Kidney capillary endothelial cell (primary cell): ENCODE measurements at places on chromosomes 1 and 21.

GRCh38 chr1:160647329-160647720, 481 bp upstream of the SLAMF1 start:
- no peak for DNase-seq

DNA sequence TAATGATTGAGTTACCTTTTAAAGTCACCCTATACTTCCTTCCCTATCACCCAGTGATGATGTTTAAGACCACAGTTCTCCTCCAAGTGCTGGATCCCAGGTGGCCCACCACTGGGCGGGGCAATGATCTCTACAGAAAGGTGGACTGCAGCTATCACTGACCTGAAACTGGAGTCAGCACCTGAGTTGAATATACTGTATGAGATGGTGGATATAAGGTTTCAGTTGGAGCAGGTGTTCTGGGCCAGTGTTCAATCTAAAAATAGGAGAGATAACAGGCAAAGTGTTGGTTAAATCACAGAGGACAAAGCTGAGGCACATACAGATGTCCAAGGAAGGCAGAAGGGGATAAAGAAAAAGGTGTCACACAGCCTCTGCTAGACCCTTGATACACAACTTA, 96.6 kb downstream of the SIPA1L2 start:
- DNase-seq, result no peak

DNA sequence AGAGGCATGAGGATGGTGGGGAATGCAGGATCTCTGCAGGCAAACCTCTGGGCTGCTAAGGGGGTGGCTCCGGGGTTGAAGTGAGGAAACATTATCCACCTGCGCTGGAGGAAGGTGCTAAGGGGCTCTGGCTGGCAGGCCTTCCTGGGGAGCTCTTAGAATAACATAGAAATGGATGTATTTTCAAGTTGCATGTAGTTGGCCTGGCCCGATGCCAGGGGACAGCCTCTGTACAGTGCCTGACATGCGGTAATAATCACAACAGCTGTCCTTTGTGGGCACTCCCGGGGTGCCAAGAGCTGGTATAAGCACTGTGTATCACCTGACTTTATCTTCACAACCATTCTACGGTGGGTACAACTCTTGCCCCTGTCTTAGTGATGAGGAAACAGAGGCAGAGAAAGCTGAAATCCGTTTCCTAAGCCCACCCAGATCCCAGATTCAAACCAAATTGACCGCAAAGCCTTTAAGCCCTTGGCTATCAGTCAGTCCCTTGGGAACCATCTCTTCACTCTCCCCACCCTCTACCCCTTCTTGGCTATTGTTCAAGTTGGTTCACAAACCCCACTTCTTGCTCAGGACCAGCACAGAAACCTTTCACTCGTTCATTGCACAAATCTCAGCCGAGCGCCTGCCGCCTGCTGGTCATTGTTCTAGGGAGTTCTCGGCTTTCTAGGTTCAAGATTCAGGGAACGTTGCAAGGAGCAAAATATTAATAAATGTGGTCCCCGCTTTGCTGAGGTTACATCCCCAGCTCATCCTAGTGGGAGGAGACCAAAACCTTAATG, 30.9 kb downstream of the PADI4 start:
- no peak for DNase-seq

DNA sequence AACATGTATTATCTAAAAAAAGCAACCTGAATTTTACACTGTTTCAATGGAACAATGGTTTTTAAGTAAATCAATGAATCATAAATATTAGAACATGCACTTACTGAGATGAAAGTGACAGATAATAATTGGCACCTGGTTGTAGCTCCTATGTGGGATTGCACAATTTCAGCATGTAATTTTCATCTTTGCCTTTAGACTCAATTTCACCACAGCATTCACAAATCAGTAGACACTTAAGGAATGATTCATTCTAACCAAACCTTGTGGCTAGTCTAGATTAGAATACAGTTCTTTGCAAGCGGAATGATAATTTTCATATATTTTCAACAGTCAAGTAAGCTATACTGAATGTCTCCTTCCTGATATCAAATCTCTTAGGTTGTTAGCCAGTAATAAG, 853.4 kb downstream of the KCNT2 start:
- no peak for DNase-seq

DNA sequence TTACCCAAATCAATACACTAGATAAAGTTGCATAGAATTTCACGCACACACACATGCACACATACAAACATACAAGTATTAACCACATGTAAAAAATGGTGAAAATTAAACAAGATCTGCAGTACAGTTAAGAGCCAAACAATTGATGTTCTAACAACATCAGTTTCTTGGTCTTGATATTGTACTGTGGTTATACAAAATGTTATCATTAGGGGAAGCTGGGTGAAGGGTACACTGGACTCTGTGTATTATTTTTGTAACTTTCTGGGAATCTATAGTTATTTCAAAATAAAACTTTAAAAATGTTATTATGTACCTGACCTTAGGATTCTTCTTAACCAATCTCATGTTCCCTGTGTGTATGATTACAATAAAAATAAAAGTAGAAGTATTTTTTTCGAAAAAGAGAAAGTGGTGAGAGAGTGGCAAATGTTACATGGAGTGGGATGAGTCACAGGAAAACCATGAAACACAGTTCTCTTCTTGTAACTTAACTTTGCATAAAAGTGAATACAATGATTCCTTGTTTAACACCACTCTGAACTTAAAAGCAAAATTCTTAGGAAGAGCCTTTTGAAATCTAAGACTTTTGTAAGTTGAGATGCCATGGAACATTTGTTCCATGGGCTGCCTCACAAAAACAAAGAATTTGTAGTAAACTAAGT, 101.6 kb upstream of the RUNX1 start:
- DNase-seq, result no peak

GRCh38 chr1:197222025-197222685, 45.9 kb upstream of the CRB1 start:
- no peak for DNase-seq

DNA sequence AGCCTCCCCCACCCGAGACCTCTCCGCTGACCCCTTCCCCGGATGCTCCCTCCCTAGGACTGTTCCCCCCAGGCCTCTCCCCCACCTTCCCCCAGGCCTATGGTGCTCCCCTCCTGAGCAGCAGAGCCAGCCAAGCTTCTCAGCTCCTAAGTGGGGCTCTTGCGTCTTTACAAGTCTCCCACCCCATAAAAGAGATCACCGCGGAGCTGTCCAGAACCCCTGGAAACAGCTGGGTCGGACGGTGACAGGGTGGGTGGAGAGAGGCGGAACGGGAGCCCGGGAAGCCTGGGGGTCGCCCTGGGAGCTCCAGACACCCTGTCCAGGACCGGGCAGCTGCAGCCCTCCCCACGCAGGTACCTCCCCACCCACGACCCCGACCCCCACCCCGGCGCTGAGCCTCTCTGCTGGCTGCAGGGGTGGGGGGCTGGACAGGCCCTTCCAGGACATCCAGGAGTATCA, 61.2 kb downstream of the WNT9A start:
- DNase-seq, result no peak

DNA sequence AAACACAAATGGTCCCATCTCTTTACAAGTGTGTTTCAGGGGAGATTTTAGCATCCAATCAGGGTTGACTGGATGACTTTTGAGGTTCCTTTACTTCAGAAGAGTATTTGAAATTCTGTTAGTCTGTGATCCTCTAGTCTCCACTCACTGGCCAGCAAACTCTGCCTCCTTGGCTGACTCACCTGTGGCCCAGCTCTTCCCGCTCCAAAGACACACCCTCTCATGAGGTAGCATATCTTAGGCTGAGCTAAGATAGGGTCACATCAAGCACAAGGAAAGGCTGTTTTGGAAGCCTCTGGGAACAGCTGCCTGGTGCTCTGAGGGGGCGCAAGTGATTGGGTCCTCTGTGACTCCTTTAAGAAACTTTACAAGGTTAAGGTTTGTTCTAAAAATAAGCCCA, 102.3 kb upstream of the FGGY start:
- no peak for DNase-seq

DNA sequence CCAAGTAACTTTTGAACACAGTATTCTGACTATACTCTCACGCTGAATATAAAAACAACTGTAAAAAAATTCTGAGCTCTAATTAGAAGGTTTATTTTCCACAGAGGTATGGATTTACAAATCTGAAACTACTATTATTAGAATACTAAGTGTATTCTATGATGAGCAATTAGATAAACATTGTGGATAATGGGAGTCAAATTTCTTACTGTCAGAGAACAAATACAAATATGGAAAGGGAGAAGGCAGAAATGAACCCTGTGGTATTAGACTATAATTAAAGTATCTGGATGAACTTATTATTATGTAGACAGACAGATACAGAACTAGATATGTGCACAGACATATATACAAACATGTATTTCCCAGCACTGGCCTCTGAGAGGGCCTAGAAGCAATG, 22.6 kb downstream of the ALDH9A1 start:
- no peak for DNase-seq

DNA sequence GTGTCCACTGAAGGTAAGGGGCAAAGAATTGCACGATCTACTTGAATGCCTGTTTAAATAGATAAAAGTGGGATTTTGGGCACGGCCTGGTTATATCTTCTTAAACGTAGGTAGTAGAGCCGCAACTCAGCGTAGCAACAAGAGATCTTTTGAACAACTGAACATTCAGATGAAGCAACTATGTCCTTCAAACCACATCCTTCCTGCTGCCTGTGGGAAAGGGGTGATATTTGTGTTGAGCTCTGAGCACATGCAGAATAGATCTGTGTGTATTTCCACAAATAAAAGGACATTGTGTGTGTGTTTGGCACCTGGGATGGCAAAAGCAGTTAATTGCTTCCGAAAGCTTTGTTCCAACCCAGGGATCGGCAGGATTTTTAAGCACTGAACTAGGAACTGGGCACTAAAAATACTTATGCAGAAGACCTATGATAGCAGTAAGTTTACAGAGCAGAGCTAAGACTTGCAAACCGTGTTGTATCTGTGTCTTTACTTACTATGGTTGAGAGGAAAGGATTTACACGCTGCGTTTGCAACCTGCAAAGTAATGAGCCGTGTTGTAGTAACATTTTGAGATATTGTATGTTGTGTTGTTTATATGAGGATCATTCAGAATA, 333.4 kb downstream of the CHRM3 start:
- DNase-seq, result no peak

DNA sequence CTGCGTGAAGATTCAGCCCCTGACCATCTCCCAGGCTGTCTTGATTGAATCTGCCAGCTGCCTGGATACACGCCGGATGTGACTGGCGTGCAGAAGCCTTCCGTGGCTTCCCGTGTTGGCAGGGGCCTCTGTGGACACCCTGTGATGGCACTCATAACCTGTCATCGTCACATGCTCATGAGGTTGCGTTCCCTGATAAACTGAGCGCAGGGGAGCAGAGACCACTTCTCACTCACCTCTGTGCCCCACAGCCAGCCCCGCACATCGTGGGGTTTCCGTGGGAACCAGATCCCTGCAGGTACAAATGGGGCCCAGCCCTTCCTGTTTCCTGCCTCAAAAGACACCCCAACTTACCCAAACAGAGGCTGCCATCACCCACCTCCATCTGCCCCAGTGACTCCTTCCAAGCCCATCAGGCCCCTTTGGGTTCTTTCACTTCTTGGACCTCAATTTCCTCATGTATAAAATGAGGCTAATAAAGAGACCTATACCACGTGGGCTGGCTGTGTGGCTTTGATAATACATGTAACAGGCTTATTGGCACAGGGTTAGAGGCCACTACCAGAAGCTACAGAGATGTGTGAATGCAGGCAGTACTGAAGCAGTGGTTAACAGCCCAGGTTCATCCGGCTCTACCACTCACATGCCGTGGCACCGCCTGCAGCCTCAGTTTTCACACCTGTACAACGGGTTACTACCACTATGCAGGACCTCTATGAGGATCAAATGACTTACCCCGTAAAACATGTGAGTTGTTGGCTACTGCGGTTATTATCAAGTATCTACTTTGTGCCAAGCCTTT, 23.6 kb downstream of the HTR6 start:
- DNase-seq, result no peak

DNA sequence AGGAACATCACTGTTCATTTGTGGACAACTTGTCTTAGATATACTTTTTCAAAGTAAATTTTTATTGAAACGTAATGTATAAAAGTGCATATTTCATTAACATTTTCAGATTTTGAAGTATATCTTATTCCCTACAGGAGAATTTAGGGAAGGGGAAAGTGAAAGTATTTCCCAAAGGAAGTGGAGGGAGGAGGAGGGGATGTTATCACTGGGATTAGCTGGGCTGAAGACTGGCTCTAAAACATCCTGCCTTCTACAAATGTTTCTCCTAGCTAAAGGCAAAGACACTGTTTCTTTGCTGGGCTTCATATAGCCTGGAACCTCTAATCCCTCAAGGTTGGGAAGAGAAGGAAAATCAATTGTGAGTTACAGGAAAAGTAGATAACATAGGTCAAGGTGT, 7.1 kb upstream of the ZNF697 start:
- no peak for DNase-seq

GRCh38 chr1:104745875-104746274, 996.2 kb downstream of the AMY1C start:
- no peak for DNase-seq

- DNase-seq, result no peak
Measured at GRCh38 chr1:84876353-84876752, 16.7 kb downstream of the LPAR3 start.

DNA sequence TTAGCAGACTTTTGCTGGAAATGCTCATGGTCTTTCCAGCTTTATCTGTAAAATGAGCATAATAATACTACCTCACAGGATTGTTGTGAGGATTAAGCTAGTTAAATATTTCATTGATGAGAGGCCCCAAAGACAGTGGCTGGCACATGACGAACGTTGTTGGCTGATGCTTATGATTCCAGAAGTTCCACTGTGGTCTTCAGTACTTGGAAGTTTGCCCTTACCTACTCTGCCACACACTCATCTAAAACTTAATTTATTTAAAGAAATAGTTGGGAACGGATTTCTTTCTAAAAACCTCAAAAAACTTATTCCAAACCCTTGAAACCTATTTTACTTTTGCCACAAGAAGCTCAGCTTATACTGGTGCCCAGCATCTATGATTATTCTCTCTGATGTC, 170.7 kb downstream of the DHRS3 start:
- no peak for DNase-seq

DNA sequence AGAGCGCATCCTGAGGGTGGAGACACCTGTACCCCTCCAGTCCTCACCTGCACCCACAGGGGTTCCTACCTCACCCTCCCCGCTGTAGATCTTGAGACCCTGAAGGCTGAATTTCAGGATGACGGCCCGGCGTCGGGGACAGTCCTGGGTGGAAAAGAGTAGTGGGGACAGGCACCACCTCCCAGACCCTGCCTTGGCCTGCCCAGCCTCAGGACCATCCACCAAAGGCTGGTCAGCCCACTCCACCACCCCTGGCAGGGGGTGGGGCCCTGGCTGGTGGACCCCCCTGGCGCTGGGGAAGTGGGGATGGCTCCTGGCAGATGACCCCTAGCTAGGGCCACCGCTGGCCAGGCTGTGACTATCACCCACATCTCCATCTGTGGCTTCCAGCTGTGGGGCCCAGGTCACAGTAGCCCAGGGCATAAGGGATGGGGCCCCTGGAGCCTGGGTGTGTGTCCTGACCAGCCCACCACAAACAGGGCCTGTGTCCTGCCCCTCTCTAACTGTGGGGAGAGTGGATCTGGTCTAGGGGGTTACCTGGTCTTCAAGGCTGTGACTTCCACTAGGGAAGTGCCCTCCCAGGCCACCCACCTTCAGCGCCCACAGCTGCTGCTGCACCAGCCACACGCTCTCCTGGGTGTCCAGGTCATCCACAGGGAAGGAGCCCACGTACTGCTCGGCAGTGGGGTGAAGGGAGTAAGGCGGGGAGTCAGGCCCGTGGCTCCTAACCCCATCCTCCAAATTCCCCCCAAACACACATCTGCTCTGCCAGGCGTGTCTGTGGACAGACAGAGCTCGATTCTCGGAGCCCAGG, 5.4 kb downstream of the SH2D5 start:
- DNase-seq, result no peak

- DNase-seq, result no peak
Measured at GRCh38 chr1:185652348-185652747, 81.8 kb upstream of the HMCN1 start.
